Activated CD4-positive, alpha-beta T cell treated with anti-CD3 and anti-CD28 coated beads, Interleukin-2, amount 50 U/mL, for 48 hours (primary cell): ENCODE measurements at places on chromosomes 1 and 21.

DNA sequence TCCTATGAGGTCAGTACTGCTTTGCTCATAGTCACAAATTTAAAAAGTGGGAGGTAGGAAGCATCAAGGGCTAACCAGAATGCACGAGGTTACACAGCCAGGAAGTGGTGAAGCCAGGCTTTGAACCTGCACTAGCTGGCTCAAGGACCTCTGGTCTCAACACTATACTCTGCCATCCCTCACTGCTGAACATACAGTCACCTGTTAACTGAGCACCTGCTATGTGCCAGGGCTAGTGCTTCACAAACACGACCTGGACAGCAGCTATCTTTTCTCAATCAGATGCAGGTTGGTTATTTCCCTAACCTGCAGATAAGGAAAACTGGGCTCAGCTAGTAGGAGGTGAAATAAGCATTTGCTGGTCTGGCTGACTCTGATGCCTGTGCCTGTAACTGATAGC, 73.0 kb downstream of the GLIS1 start:
- no peak for DNase-seq

GRCh38 chr1:38834221-38834782, 25.3 kb downstream of the RRAGC start:
- DNase-seq, result no peak

- DNase-seq, result no peak
These were observed 20.8 kb downstream of the EPHA8 start for GRCh38 chr1:22584001-22584562.

DNA sequence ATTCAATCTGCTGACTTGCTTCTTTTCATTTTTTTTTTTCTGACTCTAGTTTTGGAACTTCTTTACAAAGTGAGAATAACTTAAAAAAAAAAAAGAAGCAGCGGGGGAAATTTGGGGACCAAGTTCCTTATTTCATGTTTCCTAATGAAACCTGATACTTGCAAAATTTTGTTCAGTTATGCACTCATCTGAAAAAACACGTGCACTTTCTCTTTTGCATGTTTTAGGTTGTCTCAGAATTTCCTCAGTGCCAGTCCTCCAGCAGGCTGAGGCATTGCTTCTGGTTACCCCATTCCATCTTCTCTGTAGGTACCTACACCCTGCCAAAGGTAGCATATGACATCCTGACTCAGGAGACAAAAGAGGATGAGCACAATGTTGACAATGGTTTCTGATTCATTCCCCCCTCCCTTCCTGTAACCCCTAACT, 299.7 kb downstream of the GRIK1 start:
- no peak for DNase-seq

GRCh38 chr1:230292689-230293389, 133.3 kb downstream of the PGBD5 start:
- DNase-seq, result no peak

DNA sequence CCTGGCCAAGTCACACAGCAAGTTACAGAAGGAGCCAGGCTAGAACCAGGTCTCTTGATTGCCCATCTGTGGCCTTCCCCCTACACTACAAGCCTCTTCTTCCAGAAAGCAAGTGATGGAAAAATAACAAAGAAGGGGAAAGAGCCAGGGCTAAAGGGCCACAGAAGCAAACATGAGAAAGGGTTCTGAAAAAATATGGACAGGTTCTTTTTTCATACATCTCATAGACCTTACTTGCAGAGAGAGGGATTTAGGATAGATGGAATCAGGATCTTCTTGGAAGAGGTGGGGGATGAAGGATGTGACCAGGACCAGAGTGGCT, 3.2 kb downstream of the RHBG start:
- no peak for DNase-seq

DNA sequence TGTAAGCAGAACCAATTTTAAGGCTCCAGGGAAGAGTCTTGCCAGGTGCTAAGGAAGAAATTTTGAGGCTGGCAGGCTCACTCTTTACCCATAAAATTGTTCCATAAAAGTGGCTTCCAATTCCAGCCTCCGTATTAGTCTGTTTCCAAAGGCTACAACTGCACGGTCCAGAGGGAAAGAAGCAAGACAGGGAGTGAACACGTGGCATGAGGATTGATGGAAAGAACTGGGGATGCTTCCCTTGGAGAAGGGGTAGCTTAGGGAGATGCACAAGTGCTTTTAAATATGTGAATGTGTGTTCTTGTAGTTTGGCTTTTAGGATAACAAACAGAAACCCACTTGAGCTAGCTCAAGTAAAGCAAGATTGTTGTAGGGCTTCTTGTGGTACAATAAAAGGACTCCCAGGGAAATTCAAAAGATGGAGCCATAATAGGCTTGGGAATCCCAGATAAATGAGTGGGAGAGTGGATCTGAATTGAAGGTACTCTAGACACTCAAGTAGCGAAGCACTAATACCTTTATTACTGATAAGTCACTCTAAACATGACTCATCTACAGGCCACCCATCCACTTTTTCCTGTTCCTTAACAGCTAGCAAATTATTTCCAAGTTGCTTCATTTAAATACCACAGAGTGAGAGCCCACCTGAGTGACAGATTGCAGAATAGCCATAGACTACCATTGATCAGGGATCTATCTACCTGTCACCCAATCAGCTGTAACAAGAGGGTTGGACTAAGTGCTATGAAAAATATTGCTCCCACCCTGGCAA, 34.8 kb upstream of the NPL start:
- no peak for DNase-seq

DNA sequence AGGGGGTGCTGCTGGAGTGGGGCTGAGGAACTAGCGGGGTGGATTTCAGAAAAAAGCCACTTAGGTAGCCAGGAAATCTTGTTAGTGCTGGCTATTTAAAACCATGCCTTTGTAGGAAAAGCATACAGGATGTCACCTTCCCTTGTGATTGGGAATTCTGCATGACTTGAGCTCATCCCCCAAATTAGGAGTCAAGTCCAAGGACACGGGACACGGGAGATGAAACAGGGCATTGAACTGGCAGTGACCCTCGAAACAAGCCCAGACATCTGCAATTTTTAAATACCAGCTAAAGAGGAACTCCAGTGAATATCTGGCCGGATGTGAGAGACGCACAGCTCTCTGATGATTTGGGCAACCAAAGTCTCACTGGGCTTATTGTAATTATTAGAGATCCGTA, 32.8 kb downstream of the C2CD2 start:
- DNase-seq, result no peak

DNA sequence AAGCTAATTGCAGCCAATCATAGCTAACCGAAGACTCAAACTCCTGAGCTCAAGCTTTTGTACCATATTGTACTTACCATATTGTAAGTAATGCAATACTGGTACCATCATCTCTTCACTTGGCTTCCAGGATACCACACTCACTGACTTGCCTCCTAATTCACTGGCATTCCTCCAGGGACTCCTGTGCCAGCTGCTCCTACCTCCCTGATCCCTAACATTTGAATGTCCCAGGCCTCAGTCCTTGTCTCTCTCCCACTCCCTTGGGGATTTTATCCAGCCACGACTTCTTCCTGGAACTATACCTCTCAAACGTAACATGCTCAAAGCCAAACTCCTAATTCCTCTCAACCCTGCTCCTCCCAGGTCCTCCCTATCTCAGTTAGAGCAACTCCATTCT, 33.8 kb downstream of the USP48 start:
- no peak for DNase-seq
